Naive thymus-derived CD8-positive, alpha-beta T cell (primary cell): ENCODE measurements at places on chromosomes 1 and 21.
A peak's percentile ranks its signal among the peaks of the same experiment; 100 is the strongest.

DNA sequence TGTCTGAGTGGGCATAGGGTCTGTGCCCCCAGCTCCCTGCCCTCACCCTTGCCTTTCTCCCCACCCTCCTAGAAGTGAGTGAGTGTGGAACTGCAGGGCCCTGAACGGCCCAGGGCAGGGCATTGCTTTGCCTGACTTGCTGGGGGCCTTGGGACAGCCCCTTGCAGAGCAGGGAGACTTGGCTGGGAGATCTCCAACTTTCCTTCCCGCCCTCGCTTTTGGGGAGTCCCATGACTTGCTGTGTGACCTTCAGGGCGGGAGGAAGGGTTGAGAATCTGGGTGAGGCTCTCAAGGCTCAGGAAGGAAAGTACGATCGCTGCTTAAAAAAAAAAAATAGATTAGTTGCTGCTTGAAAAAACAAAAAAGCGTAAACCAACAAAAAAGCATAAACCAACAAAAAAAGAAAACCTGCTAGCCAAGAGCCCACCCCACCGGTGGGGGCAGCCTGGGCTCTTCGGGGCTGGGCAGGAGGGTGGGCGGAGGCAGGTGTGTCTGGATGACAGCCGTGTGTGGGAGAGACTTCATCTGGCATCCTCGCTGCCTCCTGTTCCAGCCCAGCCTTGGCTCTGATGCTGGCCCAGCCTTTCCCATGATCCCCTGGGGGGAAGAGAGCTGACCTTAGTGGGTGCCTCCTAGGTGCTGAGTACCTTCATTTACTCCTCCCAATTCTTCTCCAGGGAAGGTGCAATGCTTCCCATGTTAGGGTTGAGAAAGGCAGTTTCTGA is 6.5 kb downstream of the NBL1 start:
- DNase-seq, result no peak

DNA sequence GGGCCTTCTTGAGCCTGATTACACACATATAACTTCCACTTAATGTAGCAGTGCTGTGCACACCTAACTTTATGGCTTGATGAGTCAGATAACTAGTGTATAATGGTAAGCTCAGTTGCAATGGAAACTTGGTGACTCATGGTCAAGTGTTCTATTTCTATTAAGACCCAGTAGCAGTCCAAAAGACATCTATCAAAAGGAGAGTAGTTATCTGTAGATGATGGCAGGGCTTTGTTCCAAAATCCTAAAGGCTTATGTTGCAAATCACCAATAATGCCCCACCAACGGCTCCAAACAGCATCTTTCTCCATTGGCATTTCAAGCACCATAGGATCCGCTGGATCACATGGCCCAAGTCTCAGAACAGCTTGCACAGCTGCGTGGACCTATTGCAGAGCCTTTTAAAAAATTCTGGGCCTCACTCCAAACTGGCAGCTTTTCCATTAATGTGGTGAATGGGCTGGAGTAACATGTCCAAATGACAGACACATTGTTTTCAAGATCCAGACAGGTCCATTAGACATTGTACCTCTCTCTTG is 566.8 kb upstream of the USP24 start:
- DNase-seq, result no peak

GRCh38 chr21:32834916-32835235 is 63.3 kb upstream of the PAXBP1 start:
- DNase-seq, result no peak

GRCh38 chr21:24577301-24577700 is 1030.0 kb downstream of the MRPL39 start:
- no peak for DNase-seq

DNA sequence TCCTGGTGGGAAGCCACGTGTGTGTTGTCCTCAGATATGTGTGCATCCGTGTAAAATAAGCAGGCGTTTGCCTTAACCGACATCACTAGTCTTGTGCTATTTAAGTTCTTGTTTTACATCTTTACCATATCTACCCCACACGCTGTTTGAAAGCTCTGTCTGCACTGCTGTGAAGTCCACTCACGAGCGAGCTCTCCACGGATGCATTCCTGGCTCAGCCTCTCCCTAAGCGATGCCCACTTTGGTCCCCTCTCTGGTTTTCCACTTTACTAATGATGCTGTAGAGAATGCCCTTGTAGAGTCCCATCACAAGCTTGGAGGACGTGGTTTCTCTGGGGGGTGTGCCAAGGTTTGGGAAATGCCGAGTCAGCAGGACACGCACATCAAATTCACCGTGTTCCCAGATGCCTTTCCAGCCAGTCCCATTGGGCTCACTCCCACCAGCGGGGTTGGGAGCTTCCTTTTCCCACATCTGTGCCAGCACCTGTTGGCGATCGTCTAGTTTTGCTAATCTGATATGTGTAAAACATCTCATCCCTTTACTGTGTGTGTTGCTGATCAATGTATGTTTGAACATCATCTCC is 43.8 kb downstream of the ACTL8 start:
- no peak for DNase-seq

DNA sequence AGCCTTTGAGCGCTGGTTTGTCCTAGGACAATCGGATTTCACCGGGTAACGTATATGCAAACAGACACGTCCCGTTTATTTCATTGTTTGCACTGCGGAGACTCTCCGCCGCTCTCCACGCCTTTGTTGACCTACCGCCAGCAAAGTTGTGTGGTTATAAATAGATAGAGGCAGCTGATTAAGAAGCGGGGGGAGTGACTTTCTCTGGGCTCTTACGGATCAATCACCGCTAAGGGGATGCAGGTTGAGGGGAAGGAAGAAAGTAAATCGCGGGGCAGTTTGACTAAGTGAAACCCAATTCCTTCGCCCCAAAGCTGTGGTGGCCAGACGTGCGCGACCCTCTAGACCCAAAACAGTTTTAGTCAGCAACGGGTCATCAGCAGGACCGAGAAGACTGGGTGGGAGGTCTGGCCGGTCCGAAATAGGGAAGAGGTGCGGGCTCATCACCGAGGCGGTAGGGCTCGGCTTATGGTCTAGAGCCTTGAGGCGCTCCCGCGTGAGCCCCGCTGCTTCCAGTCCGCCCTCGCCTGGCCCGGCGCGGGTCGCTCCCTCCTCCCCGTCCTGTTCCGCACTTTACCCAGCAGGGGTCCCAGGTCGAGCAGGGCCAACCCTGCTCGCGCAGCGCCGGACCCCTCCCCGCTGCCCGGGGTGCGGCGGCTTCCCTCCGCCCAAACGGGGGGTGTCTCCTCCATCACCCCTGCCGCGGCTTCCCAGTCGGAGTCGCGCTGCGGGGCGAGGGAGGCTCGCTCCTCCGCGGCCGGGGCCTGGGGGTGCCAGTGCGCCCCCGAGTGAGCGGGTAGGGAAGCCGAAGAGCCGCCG is 120.8 kb upstream of the RRP15 start:
- no peak for DNase-seq

DNA sequence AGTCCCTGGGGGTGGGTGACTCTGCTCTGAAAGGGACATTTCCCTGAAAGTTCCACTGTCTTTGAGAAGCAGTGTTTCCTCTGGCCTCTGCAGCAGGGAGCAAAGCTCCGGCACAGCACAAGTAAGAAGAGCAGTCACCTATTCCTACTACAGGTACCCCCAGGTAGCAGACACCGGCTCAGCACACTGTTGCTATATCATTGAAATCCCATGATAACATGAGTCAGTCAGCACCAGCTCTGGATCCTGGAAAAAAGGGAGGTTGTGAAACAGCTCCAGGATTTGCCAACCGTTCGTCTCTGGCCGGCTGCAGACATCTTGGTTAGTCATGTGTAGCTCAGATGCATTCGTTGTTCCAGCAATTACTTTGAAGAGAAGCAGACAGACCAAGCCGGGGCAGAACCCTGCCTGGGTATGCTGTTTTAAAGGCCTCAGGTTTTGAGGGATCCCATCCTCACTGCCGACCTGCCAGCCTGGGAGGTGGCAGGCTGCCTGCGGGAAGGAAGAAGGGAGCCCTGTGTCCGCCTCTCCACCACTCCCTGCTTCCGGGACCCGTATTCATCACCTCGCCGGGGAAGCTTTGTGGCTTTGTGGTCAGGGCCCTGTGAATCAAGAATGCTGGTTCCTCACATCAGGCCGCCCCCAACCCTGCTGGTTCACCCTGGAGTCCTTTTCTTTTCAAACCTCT is 139.2 kb downstream of the CLIC6 start:
- peak; percentile 24 for DNase-seq

DNA sequence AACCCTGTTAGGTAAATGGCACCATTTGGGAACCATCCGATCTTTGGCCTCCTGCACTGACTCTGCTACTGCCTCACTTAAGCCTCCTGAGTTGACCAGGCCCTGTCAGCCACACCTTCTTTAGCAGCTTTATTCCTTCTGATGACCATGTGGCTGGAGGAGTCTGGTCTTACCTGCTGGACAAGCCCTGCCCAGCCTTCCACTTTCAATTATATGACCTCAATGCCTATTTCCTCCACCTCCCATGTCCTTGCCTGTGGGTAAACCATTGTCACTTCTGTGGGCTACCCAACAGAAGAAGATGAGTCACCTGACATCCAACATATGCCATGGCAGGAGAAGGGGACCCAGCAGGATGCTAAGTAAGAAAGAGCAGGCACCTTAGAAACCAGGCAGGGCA is 393.8 kb downstream of the NTNG1 start:
- no peak for DNase-seq

DNA sequence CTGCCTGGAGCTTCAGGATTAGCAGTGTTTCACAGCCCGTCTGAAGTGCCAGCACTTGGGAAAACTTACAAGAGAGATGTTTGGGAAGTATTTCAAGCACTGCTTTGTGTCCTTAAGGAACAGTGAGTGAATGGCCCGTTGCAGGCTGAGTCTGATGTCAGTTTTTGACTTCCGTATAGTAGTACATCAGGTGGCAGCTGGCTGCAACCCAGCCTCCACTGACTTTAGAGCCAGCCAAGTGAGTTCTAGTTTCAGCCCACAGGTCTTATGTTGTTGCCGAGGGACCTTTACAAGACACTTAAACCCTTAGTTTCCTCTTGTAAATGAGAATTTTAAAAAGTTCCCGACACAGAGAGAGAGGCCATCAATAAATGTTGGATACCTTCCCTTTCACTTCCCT is 35.0 kb downstream of the UCK2 start:
- DNase-seq, result no peak

DNA sequence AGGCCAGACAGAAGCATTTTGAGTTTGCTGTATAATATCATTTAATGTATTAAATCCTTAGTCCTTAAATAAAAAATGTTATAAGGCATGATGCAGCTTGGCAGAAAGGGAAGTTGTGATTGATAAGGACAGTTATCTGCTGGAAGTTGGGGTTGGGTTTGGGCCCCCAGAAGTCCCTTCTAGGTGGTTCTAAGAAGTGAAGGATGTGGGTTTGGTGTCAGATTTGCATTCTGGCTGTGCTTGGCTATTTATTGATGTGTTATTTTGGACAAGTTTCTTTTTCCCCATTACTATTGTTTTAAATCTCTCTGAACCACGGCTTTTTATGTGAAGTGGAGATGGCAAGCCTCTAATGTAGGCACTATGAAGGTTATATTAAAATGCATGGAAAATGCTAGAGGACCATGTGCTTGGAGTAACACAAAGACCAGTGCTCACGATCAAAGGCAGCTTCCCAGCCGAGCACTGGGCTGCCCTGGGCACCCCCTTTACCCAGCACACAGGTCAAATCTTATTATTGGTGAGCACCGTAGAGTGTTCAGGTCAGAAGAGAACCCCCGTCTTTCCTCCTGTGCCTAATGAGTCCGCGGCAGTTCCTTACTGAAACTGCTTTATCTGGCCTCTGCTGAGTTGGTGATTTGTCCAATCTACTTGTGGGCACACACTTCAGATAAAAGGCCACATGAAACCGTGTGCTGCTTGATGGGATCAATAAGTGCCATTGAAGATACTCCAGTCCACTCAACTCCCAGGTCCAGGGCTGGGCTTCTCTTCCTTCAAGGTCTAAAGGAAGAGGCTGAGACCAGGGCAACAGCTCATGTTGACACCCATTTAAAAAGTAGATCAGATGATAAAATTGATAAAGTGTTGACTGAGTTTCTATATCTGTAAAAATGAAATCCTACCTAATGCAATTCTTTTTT is 212.0 kb downstream of the PRDM2 start:
- DNase-seq, result no peak

GRCh38 chr1:13708380-13708982 is 8.5 kb downstream of the PRDM2 start:
- no peak for DNase-seq

- peak; percentile 64 for DNase-seq
These were observed 10.0 kb downstream of the SLX9 start for GRCh38 chr21:44949779-44950198.

GRCh38 chr1:34688006-34688741 is 66.7 kb upstream of the GJB5 start:
- DNase-seq, result no peak

DNA sequence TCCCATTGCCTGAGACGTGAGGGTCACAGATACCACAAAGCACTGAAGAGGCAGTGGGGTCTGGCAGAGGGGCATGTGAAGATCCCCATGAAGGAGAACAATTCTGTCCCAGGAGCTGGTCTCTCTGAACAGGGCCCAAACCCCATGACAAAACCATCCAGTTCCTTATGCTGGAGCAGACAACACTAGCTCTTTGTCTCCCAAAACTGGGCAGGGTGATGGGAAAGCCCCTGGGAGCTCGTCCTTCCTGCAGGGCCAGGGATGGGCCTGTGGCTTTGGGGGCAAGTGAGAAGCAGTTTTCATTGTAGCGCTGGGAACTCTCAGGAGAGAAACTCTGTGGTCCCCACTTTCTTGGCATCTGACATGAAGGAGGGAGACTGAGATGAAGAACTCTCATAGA is 8.8 kb downstream of the ETV3L start:
- DNase-seq, result no peak

DNA sequence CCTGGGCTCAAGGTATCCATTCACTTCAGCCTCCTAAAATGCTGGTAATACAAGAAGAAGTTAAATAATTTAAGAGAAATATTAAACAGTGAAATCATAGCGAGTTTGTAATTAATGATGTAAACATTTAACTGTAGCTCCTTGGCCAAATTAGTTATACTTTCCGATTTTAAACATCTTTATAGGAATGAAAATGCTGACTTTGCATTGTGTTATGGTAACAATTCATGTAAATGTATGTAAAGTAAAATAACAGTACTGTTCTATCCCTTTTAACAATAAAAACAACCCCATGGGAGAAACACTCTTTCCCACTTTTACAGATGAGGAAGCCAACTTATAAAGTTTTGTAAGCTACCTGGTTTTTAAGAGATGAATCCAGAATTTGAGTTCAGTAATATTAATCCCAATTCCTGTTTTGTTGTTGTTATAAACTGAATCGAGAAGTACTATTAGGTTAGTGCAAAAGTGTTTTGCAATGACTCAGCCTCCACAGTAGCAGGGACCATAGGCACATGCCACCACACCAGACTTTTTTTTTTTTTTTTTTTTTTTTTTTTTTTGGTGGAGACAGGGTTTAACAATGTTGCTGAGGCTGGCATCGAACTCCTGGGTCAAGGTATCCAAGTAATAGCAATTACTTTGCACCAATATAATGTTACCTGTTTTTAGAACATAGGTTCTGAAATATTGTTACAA is 1360.4 kb downstream of the BRINP3 start:
- DNase-seq, result no peak

DNA sequence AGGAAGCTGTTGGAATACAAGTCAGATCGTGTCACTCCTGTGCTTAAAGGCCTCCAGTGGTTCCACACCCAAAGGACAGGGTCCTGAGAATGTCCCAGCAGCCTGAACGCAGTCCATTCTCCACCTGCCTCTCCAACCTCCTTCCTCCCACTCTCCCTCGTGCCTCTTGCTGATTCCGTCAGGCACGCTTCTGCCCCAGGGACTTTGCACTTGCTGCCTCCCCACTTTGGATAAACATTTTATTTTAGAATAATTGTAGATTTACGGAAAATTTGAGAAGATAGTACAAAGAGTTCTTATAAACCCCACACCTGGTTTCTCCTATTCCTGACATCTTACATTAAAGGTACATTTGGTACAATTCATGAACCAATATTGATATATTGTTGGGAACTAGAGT is 28.4 kb upstream of the LDLRAP1 start:
- DNase-seq, result no peak
